Peyer's patch (tissue), 4 donors: ENCODE measurements at places on chromosomes 4 and X. TPM values are rescaled to one million over a fixed set of nuclear protein-coding genes. Genes with fewer than 3 reads are reported as not detected.

Gene BRCC3
- total RNA-seq = 24.8 TPM

- DNase-seq = no peak
- H3K27me3 ChIP-seq = no peaks in the 10 kb centered on the region
- H3K36me3 ChIP-seq = no peaks in the 10 kb centered on the region
- no peaks in the 10 kb centered on the region for H3K4me1 ChIP-seq
These were observed 715.4 kb downstream of the GRXCR1 start for GRCh38 chr4:43607827-43608461.

GRCh38 chr4:55635741-55636655, at the start of gene NMU:
Gene NMU, minus strand, starts transcription at chr4:55636298. Its CDS starts 106 bp downstream, at chr4:55636192.
- no peaks in the 10 kb centered on the region for H3K36me3 ChIP-seq
- peak; percentile 49 for DNase-seq
- peak within 1 kb of the TSS; percentile 27 for H3K4me3 ChIP-seq
- no peaks in the 10 kb centered on the region for H3K27me3 ChIP-seq
- H3K27ac ChIP-seq = no peak within 1 kb of the TSS
- H3K4me1 ChIP-seq = no peaks in the 10 kb centered on the region

Gene MFAP3L
- 1.7 TPM for total RNA-seq

Gene GPR78
- not detected for total RNA-seq

Gene CENPVL1
- total RNA-seq = not detected

DNA sequence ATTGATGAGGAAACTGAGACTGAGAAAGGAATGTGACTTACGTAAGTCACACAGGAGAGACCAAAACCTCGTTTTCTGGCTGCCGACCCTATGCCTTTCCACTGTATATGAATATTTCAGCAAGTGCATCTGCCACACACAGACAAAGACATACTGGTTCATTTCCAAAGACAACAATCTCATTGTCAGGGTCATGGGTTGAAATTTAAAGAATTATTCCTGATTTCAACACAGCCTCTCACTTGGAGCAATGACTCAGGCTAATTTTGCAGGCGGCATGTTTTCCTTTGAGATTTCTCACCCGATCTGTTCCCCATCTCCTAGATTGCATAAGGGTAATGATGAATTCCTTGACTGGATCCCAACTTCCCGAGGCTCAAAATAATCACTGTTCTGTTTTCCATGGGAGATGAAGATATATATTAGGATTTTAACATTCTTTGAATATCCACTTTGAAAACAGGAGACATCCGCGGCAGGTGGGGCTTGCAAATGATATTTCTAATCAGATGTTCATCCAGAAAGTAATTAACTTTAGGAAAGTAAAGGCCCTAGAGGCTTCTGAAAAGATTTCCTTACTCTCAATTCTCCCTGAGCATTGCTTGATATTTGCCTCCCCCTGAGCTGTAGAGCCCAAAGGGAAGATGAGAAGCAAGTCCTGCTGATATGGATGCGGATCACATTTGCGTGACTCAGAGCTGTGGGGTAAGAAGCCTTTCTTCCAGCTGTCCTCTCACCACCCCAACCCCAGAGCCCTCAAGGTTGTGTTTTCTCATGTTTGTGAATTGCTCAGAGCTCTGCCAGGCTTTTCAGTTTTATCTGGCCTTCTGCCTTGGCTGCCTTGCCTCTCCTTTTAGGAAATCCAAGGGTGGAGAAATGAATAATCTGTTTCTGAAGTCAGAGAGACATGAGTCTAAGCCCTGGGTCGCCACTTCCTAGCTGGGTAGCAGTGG, 361.1 kb upstream of the BOD1L1 start:
- H3K36me3 ChIP-seq = no peaks in the 10 kb centered on the region
- no peak overlapping the region for H3K4me3 ChIP-seq
- no peak for DNase-seq
- no peaks in the 10 kb centered on the region for H3K27me3 ChIP-seq
- no peaks in the 10 kb centered on the region for H3K4me1 ChIP-seq
- no peak overlapping the region for H3K27ac ChIP-seq

Gene GAGE12F
- total RNA-seq = not detected

GRCh38 chrX:53438174-53438831, 4.1 kb upstream of the HSD17B10 start:
- H3K36me3 ChIP-seq = no peaks in the 10 kb centered on the region
- peaks cover 5% of the 10 kb centered on the region for H3K4me1 ChIP-seq
- no peak overlapping the region for H3K4me3 ChIP-seq
- DNase-seq = no peak
- no peak overlapping the region for H3K27ac ChIP-seq
- no peaks in the 10 kb centered on the region for H3K27me3 ChIP-seq

DNA sequence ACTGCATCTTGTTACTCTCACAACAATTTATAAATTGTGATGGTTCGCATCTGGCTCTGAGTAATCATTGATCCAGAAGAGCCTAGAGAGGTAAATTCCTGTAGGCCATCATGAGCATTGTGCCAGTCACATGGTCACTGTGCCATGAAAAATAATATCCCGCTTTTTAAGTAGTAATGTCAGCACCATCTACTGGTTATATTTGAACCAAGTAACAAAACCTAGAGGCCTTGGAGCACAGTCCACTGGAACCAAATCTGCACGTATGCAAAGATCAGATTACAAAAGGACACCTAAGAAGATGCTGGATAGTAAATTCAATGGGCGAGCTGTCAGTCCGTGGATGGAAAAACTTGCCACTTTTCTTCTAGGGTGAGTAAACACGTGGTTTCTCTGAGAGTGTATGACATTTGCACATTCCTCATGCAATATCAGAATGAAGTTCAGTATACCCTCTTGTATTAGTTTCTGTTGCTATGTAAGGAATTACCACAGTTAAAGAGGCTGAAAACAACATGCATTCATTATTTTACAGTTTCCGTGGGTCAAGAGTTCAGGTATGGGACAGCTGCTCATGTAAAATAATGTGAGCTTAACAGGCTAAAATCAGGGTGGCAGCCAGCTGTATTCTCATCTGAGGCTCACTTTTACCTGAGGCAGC, 26.8 kb downstream of the FAM114A1 start:
- H3K4me3 ChIP-seq = no peak overlapping the region
- H3K36me3 ChIP-seq = peaks cover 38% of the 10 kb centered on the region
- no peaks in the 10 kb centered on the region for H3K27me3 ChIP-seq
- H3K27ac ChIP-seq = no peak overlapping the region
- H3K4me1 ChIP-seq = no peaks in the 10 kb centered on the region

DNA sequence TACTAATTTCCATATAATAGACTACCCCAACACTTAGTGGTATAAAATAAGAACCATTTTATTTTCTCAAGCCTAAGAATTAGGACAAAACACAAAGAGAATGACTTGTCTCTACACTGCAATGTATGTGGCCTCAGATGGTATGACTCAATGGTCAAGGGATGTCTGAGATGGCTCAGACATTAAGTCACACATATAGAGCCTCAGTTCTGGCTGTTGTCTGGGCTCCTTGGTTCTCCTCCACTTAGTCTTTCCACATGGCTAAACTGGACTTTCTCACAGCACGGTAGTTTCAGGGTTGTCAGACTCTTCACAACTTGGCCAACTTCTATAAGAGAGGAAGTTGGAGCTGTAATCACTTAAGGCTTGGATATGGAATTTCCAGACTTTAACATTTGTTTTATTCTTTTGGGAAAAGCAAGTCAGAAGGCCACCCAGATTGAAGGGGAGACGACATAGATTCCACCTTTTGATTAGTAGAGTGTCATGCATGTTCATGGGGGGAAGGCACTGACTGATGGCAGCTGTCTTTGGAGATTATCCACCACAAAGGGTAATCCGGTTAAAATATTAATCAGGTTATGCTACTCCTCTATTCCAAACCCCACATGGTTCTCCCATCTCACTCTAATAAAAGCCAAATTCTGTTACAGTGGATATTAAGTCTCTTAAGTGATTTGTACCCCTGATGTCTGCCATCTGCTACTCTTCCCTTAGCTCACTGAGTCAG, 9.4 kb downstream of the IL15 start:
- no peak overlapping the region for H3K4me3 ChIP-seq
- no peaks in the 10 kb centered on the region for H3K36me3 ChIP-seq
- H3K4me1 ChIP-seq = no peaks in the 10 kb centered on the region
- no peaks in the 10 kb centered on the region for H3K27me3 ChIP-seq
- H3K27ac ChIP-seq = no peak overlapping the region

Gene F8A2
- 29.8 TPM for total RNA-seq

- no peaks in the 10 kb centered on the region for H3K27me3 ChIP-seq
- no peak for DNase-seq
- H3K27ac ChIP-seq = no peak overlapping the region
- H3K36me3 ChIP-seq = no peaks in the 10 kb centered on the region
- H3K4me3 ChIP-seq = no peak overlapping the region
These were observed 508.4 kb upstream of the GALNT7 start for GRCh38 chr4:172660251-172660650.

DNA sequence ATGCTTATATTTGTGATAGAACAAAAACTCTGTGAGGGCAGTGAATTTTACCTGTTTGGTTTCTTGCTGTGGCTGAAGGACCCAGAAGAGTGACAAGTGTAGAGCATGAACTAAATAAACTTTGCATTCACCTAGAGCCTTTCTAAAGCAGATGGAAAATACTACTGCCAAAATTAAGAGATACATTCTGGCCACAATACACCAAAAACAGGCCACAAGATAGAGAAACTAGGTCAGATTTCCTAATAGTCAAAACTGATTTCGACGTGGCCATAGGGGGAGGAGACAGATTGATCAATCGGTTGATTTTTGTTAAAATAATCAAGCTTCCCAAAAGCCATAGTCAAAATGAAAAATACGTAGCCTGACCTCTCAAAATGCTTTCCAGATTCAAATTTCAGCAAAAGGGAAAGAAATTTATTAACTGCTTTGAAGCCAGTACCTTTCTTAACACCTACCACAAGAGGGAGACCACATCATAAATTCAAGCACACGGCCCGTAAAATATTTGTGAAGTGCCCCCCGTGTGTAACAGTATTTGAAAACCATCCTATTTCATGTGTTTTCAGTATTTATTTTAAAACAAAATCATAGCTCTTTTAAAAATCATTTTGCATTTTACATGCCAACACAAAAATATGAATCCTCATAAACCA, 132.4 kb downstream of the CORIN start:
- no peaks in the 10 kb centered on the region for H3K27me3 ChIP-seq
- DNase-seq = no peak
- no peak overlapping the region for H3K27ac ChIP-seq
- H3K36me3 ChIP-seq = no peaks in the 10 kb centered on the region

GRCh38 chr4:182688081-182688480, 229.1 kb downstream of the DCTD start:
- H3K4me1 ChIP-seq = no peaks in the 10 kb centered on the region
- H3K27me3 ChIP-seq = no peaks in the 10 kb centered on the region
- no peak overlapping the region for H3K4me3 ChIP-seq
- no peak overlapping the region for H3K27ac ChIP-seq
- no peak for DNase-seq
- H3K36me3 ChIP-seq = no peaks in the 10 kb centered on the region

Gene OTOP1
- total RNA-seq = not detected

- H3K27me3 ChIP-seq = no peaks in the 10 kb centered on the region
- no peaks in the 10 kb centered on the region for H3K36me3 ChIP-seq
- H3K4me3 ChIP-seq = no peak overlapping the region
- no peak overlapping the region for H3K27ac ChIP-seq
- no peak for DNase-seq
These were observed 80.0 kb downstream of the CLDN34 start for GRCh38 chrX:10047133-10047532.

Gene SSX2B
- not detected for total RNA-seq

DNA sequence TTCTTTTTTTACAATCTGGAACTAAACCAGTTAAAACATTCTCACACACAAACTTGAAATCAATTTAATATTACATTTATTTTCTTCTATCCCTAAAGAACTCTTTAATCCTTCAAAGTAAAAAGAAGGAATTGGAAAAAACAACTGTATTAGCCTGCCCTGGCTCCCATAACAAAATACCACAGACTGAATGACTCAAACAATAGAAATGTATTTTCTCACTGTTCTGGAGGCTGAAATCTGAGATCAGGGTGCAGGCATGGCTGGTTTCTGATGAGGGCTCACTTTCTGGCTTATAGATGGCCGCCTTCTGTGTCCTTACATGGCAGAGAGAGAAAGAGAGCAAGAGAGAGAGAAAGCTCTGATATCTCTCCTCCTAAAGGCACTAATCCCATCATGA, 149.4 kb downstream of the PDGFRA start:
- no peaks in the 10 kb centered on the region for H3K27me3 ChIP-seq
- no peaks in the 10 kb centered on the region for H3K36me3 ChIP-seq
- DNase-seq = no peak

Gene CTAG1B
- not detected for total RNA-seq

DNA sequence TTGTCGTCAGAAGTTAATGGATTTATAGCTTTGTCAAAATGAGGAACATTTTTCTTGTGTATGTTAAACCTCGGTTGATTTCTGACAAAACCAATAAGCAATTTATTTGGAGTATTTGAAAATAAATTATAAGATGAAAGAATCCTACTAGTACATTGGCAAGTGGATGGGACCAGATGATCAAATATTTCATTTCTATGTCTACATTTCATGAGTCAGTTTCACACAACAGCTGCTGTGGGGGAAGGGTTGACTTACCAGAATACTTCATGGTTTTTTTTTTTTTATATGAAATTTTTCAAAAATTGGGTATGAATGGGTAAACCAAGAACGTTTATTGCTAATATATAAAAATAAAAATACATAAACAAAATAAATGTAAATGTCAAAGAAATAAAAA, 39.4 kb downstream of the RAPGEF2 start:
- no peaks in the 10 kb centered on the region for H3K27me3 ChIP-seq
- no peaks in the 10 kb centered on the region for H3K36me3 ChIP-seq
- DNase-seq = no peak
- no peak overlapping the region for H3K4me3 ChIP-seq
- H3K27ac ChIP-seq = no peak overlapping the region

DNA sequence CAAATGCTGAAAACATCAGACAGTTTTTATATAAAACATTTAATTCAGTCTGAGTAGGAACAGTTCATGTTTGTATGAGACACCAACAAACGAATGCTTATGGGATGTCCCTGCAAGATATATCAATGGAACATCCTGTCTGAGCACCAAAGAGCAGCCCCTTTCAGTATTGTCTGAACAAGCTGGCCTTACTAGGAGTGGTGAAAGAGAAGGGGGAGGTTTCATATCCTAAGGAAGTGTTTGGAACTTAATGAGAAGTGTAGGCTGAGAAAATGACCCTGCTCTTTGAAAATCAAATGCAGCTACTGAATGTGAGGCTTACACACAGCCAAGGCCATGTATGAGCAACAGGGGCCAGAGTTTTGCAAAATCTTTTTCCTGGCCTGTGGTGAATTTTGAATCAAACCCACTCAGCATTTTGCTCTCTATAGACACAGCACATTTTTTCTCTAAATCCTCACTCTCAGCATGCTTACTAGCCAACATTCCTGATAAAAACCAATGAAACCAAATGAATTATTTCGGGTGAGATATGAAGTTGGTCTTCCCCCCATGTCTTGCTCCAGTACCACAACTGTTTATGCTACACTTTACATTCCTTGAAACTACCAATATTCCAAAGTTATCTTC, 119.4 kb downstream of the LUZP4 start:
- no peaks in the 10 kb centered on the region for H3K4me1 ChIP-seq
- no peak for DNase-seq
- no peaks in the 10 kb centered on the region for H3K27me3 ChIP-seq
- no peak overlapping the region for H3K4me3 ChIP-seq

DNA sequence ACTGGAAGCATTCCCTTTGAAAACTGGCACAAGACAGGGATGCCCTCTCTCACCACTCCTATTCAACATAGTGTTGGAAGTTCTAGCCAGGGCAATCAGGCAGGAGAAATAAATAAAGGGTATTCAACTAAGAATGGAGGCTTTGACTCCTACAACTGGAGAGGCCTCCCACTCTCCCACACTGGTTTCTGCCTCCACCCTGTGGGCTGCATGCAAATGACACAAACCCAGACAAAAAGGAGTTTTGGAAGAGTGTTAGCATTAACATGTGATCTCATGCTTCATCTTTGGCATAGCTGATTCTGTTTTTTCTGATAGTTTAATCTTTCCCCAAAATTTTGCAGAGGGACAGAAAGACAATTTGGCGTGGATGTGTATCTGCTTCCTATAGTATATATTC, 80.8 kb upstream of the IQCM start:
- H3K4me1 ChIP-seq = no peaks in the 10 kb centered on the region
- no peak overlapping the region for H3K27ac ChIP-seq
- no peak for DNase-seq

Gene AMOT
- 23.5 TPM for total RNA-seq
